ENCODE measurements at places on chromosomes 13 and 19. TPM values are rescaled to one million over a fixed set of nuclear protein-coding genes. Genes with fewer than 3 reads are reported as not detected.

NCR1 gene
- 4.3 TPM for total RNA-seq

DHDH gene
- 3.1 TPM for total RNA-seq

DNA sequence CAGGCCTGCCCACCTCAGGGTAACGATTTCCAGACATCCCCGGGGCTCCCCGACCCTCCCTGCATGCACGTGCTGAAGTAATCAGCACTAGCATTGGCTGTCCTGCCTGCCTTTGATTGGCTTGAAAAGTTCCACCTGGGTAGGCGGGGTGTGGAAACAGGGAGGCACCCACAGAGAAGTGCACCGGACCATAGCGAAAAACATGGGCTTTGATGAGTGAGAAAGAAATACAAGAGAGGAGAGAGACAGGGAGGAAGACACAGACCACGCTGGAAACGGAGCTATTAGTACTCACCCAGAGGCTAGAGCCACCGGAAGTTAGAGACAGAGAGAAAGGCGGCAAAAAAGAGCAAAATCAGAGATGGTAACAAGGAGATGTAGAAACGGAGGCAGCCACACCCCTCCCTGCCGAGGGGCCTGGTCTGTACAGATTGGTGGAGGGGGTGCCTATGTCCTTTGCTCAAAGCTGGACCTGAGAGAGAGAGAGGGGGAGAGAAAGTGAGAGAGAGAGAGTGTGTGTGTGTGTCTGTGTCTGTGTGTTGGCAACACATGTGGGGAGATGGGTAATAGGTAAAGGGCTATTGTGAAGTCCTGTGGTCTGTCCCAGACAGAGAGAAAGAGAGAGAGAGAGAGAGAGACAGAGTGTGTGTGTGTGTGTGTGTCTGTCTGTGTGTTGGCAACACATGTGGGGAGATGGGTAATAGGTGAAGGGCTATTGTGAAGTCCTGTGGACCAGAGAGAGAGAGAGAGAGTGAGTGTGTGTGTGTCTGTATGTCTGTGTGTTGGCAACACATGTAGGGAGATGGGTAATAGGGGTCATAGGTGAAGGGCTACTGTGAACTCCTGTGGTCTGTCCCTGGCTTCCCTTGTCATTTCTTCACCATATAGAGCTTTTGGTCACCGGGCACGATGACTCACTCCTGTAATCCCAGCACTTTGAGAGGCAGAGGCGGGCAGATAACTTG lies 2.9 kb downstream of the CGB3 start:
- no peak overlapping the region for H3K4me3 ChIP-seq
- H3K36me3 ChIP-seq = no peaks in the 10 kb centered on the region

DNA sequence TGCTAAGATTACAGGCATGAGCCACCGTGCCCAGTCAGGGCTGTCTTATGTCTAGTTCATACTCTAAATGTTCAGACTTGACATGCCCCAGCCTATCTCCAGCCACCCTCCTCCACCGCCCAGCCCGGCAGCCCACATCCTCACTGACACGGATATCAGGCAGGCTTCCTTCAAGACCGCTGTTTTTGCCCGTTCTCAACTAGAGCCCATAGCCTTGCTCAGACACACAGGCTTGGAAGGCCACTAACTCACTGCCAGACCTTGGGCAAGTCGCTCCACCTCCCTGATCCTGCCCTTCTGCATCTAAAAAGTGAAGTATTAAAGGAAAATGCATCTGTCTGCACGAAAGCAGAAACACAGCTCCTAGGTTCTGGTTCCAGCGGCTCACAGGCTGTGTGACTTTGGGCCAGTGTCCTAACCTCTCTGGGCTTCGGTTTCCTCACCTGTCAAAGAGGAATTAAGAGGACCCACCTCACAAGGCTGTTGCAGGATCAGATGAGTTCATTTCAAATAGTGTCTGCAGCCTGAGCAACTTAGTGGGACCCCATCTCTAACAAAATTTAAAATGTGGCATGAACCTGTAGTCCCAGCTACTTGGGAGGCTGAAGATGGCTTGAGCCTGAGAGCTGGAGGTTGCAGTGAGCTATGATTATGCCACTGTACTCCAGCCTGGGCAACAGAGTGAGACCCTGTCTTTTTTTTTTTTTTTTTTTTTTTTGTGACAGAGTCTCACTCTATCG lies 14.5 kb upstream of the CERS4 start:
- H3K36me3 ChIP-seq = no peaks in the 10 kb centered on the region
- no peak for DNase-seq
- peaks cover 46% of the 10 kb centered on the region for H3K4me1 ChIP-seq

DNA sequence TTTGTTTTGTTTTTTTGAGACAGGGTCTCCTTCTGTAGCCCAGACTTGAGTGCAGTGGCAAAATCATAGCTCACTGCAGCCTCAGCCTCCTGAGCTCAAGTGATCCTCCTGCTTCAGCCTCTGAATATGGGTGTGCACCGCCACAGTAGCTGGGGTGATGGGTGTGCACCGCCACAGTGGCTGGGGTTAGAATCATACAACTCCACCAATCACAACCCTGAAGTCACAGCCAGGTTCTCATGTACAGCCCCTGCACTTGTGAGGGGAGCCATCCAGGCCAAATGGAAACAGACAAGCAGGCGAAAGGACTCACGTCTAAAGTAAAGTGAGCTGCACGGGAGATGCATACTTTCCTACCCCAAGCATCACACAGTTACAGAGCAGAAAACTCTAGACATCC lies 63.1 kb upstream of the RANBP3 start:
- H3K4me3 ChIP-seq = no peak overlapping the region
- H3K36me3 ChIP-seq = no peaks in the 10 kb centered on the region
- H3K27ac ChIP-seq = no peak overlapping the region
- no peak for DNase-seq
- H3K4me1 ChIP-seq = no peaks in the 10 kb centered on the region
